CD4-positive, alpha-beta T cell treated with Interleukin-15 for 4 hours (primary cell): ENCODE measurements at places on chromosomes 6 and 20.

GRCh38 chr6:14927398-14927797 lies 318.5 kb upstream of the JARID2 start:
- DNase-seq: no peak

DNA sequence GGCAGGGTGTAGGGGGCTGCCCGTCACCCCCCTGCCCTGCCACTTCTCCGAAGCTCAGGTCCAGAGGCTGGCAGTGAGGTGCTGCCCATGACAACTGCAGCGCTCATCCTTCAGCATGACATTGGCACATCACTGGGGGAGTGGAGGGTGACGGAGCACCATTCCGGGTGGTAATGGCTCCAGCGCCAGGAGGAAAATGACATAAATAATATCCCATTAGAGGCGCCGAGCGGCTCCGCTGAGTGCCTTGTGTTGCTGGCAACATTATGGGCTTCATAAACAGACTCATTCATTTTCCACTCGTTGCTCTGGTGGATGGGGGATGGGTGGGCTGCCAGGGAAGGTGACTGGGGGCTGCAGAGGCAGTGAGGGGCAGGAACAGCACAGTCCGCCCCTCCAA lies 56.9 kb upstream of the CTNNBL1 start:
- no peak for DNase-seq

DNA sequence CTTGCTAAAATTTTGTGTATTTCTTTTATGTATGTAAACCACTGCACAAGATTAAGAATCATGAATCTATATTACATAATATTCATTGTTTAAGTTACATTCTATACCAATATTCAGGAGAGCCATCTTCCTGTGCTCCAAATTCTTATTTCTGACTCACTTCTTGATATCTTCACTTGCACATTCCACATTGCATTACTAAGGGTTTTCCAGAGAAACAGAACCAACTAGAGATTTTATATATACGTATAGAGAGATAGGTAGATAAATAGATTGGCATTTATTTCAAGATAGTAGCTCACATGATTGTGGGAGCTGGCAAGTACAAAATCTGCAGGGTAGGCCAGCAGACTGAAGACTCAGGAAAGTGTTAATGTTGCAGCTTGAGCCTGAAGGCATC lies 222.2 kb upstream of the PRSS16 start:
- no peak for DNase-seq

- DNase-seq: no peak
These were observed 385.7 kb upstream of the MMS22L start for GRCh38 chr6:97668716-97669115.

DNA sequence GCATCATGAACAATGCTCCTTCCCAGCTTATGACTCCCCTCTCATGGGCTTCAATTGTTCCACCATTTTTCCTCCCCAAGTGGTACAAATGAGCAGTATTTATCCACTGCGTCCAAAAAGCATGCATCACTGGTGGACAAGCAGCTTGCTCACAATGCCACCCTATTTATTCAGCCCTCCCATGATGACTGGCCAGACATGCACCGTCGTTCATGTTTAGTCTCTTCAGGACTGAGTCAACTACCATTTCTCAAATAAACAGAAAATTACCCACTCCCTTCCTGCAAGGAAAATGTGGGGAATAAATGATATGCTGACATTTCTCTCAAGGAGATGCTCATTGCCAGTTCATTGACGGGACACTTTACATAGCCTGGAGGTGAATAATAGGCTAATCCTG lies 300.4 kb downstream of the C6orf118 start:
- no peak for DNase-seq

- no peak for DNase-seq
These were observed 204.7 kb upstream of the ARG1 start for GRCh38 chr6:131368198-131368911.

- no peak for DNase-seq
These were observed 47.7 kb upstream of the TCF21 start for GRCh38 chr6:133841176-133841575.

DNA sequence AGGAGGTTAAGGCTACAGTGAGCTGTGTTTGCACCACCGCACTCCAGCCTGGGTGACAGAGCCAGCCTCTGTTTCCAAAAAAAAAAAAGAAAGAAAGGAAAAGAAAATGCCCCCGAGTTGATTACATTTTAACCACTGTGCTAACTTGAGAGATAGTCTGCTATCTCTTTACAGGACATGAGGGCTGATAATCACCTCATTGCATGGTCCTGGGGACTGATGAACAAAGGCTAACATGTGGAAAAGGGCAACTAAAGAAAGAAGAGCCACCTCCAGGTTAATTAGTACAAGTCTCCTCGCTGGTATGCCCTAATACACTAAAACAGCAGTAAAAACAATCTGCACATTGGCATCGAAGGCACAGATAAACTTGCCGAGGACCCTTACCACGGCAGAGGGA lies 4.2 kb upstream of the PLG start:
- no peak for DNase-seq

- no peak for DNase-seq
These were observed 81.7 kb upstream of the RIPOR2 start for GRCh38 chr6:25017486-25017885.

DNA sequence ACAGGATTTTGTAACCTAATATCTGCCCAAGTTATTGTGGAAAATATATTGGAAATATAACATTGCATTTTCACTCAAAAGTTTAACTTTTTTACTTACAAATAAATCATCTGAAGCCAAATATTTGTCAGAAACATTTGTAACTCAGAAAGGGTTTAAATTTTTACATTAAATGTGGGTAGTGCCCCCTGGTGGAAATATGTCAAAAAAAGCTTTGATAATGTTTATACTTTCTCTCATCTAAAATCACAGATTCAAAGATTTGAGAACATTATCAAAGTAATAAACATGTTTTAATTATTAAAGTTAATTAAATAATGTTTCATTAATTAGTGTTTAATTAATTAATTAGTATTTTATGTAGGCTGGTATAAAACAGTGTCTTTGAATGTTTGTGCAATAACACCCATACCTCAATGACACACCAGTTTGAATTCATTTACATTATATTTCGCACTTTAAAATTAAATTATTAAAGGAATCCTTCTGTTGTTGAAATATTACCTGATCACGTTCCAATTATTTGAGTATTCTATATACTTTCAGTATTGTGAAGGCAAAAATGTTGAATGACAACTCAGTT lies 320.1 kb upstream of the FKBP1C start:
- no peak for DNase-seq

DNA sequence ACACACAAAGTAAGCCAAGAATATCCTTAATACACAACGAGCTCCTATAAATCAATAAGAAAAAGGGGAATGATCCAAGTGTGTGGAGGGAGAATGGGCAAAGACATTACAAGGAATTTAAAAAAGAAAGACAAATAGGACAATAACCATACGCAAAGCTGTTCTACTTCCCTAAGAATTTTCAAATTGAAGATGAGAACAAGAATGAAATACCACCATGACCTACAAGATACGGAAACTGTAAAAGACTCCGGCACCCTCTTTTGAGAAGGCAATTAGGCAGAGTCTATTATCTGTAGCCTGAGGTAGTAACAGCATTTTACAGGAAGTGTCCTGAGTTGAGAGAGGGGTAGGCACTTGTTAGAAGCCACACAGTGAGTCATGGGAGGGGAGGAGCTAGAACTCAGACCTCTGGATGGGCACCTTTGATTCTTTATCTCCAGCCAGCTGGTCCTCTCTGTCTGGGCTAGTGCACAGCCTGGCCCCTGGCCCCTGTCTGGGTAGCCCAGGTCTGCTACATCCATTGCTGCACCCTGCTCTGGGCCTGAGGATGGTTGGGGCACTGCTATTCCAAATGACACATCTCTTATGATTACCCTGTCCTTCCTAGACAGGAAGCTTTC lies 15.3 kb downstream of the RSPO4 start:
- DNase-seq: no peak

DNA sequence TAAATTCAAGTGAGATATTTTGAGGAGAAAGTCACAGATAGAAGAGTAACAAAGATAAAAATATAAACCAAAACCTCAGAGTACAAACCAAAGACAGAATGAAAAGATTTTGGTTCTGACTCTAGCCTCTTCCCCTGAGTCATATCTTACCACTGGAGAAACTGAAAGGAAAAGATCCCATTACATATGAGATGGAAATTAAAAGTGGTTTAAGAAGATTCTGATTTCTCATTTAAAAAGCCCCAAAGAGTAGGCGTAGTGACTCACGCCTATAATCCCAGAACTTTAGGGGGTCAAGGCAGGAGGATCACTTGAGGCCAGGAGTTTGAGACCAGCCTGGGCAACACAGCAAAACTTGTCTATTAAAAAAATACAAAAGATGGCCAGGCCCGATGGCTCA lies 30.6 kb downstream of the SPINT4 start:
- no peak for DNase-seq

GRCh38 chr6:37967651-37968050 lies 148.1 kb downstream of the ZFAND3 start:
- DNase-seq: no peak
